ENCODE measurements at places on chromosomes 11 and 22. TPM values are rescaled to one million over a fixed set of nuclear protein-coding genes. Genes with fewer than 3 reads are reported as not detected.

GRCh38 chr11:44219830-44220796 is 89.8 kb downstream of the ALX4 start:
- no peak for DNase-seq

DNA sequence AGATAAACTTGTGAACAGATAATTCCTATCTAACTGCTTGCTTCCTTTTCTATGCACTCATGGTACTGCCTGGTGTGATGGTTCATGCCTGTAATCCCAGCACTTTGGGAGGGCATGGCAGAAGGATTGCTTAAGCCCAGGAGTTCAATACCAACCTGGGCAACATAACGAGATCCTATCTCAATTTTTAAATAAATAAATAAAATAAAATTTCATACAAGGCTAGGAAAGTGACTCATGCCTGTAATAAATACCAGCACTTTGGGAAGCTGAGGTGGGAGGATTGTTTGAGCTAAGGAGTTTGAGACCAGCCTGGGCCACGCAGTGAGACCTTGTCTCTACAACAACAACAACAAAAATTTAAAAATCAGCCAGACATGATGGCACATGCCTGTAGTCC is 166.6 kb downstream of the COMMD9 start:
- DNase-seq: no peak

- DNase-seq: no peak
These were observed 10.1 kb upstream of the MRPL23 start for GRCh38 chr11:1936781-1937615.

The TNNT3 gene
- total RNA-seq: not detected

The APLP2 gene
- 70.6 TPM for total RNA-seq

The CNIH2 gene
- 1.4 TPM for total RNA-seq

GRCh38 chr22:24186352-24186740 is 5.1 kb downstream of the SUSD2 start:
- DNase-seq: no peak

- DNase-seq: no peak
These were observed 10.4 kb downstream of the MPZL3 start for GRCh38 chr11:118241764-118242098.

The LPXN gene
- 102 TPM for total RNA-seq

GRCh38 chr11:86749376-86749775 is 51.0 kb upstream of the PRSS23 start:
- no peak for DNase-seq

Measured in activated T-cell treated with anti-CD3 and anti-CD28 coated beads, Interleukin-2, amount 50 U/mL, for 4 hours (primary cell).